Mesendoderm (in vitro differentiated cells): ENCODE measurements at places on chromosomes 7 and 10.

GRCh38 chr10:79420974-79421688, 24.3 kb downstream of the ZCCHC24 start:
- H3K27ac ChIP-seq, result no peak overlapping the region
- H3K36me3 ChIP-seq, result no peaks in the 10 kb centered on the region
- H3K27me3 ChIP-seq, result no peaks in the 10 kb centered on the region
- no peak overlapping the region for H3K4me3 ChIP-seq
- no peaks in the 10 kb centered on the region for H3K4me1 ChIP-seq

- no peak overlapping the region for H3K27ac ChIP-seq
- no peaks in the 10 kb centered on the region for H3K36me3 ChIP-seq
- DNase-seq, result peak; percentile 78
- no peak overlapping the region for H3K4me3 ChIP-seq
- no peaks in the 10 kb centered on the region for H3K27me3 ChIP-seq
These were observed 521.0 kb downstream of the KIF20B start for GRCh38 chr10:90222372-90222771.

DNA sequence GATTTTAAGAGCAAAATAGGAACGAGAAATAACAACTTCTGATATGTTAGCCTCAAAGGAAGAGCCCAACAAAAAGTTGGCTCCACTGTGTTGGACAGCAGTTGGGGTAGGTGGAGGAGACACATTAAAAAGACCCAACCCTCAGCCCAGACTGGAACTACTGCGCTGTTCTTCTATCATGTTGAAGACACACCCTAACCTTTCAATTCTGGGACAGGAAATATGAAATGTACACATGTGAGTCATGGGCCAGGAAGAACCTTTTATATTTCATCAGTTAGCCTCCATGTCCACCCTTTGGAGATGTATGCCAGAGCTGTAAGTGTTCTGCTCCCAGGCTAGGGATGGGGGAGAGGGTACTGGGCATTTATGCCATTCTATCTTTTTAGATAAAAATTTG, 22.1 kb downstream of the CLDN12 start:
- H3K27me3 ChIP-seq, result no peaks in the 10 kb centered on the region
- H3K36me3 ChIP-seq, result no peaks in the 10 kb centered on the region
- no peaks in the 10 kb centered on the region for H3K4me1 ChIP-seq
- no peak overlapping the region for H3K27ac ChIP-seq
- no peak for DNase-seq

DNA sequence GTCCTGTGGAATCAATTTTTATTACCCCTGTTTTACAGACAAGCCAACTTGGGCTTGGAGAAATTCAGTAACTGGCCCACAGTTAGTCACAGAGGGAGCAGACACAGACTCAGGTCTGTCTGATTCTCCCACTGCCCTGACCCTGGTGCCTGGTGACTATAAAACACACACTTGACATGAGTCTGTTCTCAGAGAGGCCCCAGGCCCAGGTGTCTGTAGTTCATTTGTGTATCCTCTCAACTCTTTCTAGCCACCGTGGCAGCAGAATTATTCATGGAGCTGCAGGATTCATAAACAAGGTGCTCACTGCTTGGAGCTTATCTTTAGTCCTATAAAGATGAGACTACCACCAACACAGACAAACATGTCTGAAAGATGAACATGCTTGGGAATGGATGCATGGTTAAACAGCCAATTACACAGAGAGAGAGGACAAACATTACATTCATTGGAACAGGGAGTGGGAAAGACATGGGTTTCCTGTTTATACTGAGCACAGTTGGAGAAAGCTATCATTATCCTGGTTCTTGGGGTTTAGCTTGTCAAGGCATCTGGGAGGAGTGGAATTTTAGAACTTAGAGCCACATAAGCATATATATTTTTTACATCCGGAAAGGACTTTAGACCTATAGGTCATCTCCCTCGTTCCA, 79.1 kb upstream of the PDCD4 start:
- H3K27ac ChIP-seq, result no peak overlapping the region
- no peaks in the 10 kb centered on the region for H3K36me3 ChIP-seq
- no peak for DNase-seq
- no peaks in the 10 kb centered on the region for H3K4me1 ChIP-seq
- H3K4me3 ChIP-seq, result no peak overlapping the region

DNA sequence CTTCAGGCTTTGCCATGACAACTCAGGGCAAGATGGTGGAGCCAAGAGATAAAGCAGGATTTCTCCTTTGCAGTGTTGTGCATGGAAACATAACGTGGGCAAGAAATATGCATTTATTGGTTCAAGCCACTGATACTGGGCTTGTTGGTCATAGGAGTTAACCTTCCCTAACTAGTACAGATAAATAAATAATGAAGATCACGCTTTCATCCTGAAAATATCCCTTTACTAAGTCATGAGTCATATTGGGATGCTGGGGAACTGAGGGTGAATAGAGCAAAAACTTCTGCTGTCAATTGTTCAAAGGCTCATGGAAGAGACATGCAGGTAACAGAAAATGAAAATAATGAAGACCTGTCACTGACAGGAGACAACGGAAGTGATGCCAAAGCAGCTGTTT, 55.5 kb downstream of the TES start:
- H3K36me3 ChIP-seq, result no peaks in the 10 kb centered on the region
- no peaks in the 10 kb centered on the region for H3K4me1 ChIP-seq
- no peak overlapping the region for H3K4me3 ChIP-seq
- no peak for DNase-seq

DNA sequence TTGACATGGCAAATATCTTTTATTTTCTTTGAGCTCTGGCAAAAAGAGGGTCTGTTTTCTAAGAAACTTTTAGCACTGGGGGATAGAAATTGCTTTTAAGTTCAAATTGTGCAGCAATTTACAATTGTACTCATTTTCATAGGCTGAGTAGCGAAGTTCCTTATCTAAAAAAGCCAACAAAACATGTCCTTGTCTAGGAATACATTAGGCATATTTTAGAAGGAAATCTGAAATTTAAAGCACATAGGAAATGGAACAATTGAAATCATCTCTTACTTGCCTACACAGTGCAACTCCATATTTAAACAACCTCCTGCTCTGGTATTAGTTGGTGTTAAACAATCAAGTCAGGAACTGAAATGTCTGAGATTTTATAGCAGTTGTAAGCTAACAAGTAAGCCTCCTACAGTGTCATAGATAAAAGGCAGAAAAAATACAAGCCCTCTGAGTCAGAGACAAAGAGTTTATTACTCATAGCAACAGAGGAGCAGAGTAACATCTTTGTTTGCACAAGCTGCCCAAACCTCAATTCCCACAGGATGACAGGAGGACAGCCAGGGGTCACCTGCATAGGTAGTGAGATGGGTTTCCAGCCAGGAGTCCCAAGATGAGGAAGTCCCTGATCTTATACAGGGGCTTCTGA, 280.2 kb upstream of the HGF start:
- peaks cover 1% of the 10 kb centered on the region for H3K4me1 ChIP-seq
- no peaks in the 10 kb centered on the region for H3K27me3 ChIP-seq
- H3K4me3 ChIP-seq, result no peak overlapping the region
- DNase-seq, result peak; percentile 65
